ENCODE measurements at places on chromosomes 4 and X. TPM values are rescaled to one million over a fixed set of nuclear protein-coding genes. Genes with fewer than 3 reads are reported as not detected.

FAM184B gene
- 0.39 TPM for polyA plus RNA-seq

GDPD2 gene
- 2.5 TPM for polyA plus RNA-seq

GPR173 gene
- polyA plus RNA-seq: 1.7 TPM

GUCY1B1 gene
- 13.2 TPM for polyA plus RNA-seq

NWD2 gene
- polyA plus RNA-seq: not detected

DMP1 gene
- polyA plus RNA-seq: not detected

HTN3 gene
- not detected for polyA plus RNA-seq

CENPVL2 gene
- not detected for polyA plus RNA-seq

GRIA2 gene
- 0.80 TPM for polyA plus RNA-seq

GRCh38 chr4:145786261-145786660 is 106.3 kb downstream of the C4orf51 start:
- no peak for DNase-seq

- no peak for DNase-seq
These were observed 75.9 kb upstream of the CAMK2D start for GRCh38 chr4:113837397-113837796.

GRCh38 chr4:173413036-173413435 is 14.1 kb upstream of the SCRG1 start:
- no peak for DNase-seq

DNA sequence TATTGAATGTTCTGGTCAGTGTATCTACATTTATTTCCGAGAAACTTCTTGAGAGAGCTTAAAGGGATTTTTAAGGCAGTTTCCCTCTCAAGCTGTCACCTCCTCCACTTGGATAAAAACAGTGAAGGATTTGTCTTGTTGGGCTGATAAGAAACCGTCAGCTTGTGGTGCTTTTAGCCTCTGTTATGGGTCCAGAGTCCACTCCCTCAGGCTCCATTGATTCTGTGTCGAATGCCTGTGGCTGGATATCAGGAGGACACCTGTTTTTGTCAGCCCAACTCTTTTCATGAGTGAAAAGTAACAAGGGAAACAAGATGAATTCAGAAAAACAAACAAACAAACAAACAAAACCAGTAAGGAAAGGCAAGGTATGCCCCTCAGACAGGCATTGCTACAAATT is 12.4 kb downstream of the CLCN4 start:
- DNase-seq: no peak

DNA sequence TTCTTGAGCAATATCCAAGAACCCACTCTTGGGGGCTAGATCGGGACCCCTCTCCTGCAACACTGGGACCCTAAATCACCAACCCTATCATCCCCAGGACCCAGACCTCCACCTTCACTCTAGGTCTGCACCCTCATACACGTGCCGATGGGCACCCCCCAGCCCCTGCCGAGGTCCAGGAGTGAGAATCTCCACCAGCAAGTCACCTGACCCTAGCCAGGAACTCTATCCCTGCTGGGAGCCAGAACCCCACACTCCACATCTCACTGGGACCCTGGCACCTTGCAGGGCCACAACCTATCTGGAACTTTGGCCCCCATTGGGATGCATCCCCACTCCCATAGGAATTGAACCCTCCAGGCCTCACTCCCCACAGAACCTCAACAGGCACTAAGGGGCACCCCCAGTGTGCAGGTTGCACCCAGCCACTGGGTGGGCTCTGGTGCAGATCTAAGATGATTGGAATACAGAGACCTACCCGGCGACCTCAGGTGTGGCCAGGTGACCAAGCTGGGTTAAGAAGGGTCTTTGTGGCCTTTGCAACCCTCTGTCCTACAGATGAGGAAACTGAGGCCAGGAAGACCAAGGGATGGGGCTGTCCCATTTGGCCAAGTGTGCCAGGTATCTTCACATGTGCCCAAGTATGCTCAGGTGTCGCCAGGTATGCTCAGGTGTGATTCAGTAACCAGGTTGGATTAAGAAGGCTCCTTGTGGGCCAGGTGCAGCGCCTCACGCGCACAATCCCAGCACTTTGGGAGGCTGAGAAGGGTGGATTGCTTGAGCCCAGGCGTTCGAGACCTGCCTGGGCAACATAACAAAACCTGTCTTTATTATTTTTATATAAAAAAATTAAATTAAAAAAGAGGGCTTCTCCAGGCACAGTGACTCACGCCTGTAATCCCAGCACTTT is 3.1 kb upstream of the DHRSX start:
- no peak for DNase-seq

- DNase-seq: no peak
These were observed 84.1 kb downstream of the IRF2 start for GRCh38 chr4:184389978-184390900.

DNA sequence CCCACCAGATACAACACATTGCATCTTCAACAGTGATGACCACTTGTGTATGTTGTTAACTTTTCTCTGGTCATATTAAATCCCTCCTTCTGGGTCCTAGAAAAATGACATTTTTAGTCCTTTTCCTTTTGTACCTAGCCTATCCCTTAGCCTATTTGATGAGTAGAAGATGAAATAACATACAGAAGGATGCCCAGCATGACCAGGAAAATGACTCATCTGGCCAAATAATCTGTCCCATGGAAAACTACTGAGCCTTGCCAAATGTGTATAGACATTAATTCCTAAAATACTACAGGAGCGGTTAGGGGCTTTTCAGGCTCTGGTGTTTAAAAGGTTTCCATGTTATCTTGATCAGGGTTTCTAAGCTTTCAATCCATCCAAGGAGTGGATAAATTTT is 129.0 kb upstream of the KCNIP4 start:
- DNase-seq: no peak

- no peak for DNase-seq
These were observed 55.9 kb downstream of the FMR1NB start for GRCh38 chrX:148037020-148037419.

DNA sequence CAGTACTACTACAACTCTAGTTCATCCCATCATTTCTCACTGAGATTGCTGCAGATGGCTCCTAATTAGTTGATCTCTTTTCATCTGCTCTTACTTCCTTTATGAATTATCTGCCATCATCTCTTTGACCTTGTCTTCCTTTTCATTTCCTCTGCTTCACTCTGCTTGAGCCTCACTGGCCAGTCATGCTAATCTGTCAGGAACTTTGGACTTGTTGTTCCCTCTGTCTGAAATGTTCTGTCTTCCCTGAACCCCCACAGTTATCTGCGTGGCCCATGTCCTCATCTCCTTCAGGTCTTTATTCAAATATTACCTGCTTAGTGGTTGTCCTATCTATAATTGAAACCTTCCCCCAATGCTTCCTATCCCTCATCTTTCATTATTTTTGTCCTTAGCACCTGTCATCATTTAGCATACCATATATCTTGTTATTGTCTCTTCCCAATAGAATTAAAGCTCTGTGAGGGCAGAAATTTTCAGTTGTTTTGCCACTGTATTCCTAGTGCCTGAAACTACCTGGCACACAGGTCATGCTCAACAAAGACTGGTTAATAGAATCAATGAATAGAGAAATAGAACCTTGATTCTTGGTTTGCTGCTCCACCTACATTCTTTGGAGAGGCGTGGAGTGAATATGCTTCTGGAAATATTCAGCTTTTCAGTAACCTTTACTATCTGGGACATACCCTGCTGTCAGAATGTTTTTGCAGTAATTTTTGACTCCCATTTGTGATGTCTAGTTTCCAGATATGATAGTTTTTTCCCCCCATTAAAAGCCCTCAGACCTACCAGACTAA is 5.0 kb downstream of the SLC4A4 start:
- no peak for DNase-seq

GRCh38 chr4:71878376-71878775 is 94.5 kb upstream of the GC start:
- DNase-seq: no peak

GRCh38 chr4:96035727-96036126 is 195.8 kb downstream of the PDHA2 start:
- DNase-seq: no peak

- no peak for DNase-seq
These were observed 10.2 kb upstream of the CXCL13 start for GRCh38 chr4:77595364-77595973.

DNA sequence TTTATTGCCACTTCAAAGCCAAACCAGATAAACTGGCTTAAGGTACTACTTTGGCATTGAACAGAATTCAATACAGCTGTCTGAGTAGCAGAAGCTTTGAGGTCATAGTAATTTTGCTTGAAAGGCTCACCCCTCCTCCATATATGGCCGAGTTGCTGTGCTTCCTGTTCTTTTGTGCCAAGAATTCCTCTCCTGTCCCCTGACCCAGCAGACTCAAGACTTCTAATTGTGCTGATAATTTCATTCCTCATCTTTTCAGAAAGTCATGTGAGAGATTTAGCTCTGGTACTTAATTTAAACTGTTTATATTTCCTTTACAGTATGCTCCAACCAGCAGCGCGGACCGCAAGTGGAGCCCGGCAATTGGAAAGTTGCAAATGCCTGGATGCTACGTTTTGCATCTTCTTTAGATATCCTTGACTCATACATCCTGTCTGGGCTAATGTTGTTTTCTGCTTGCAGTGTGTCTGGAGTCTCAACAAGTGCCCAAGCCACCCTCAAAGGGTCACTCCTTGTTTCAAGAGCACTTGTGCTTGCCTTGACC is 373.4 kb downstream of the PDGFC start:
- no peak for DNase-seq

GRCh38 chr4:155530290-155530689 is 136.4 kb upstream of the GUCY1A1 start:
- DNase-seq: no peak

GRCh38 chr4:95462921-95463320 is 85.9 kb downstream of the UNC5C start:
- DNase-seq: no peak

DNA sequence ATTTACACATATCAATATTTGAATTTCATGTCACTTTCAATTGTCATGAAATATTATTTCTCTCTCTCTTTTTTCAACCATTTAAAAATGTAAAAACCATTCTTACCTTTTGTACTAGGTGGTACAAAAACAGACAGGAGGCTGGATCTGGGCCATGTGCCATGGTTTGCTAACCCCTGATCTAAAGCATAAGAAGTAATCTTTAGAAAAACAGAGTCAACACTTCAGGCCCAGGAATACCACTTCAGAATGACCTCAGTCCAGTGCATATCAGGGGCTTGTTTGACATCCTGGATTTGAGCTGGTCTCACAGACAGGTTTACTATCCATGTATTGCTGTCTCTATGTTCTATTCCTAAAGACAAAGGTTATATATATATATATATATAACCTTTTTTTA is 102.5 kb downstream of the DCHS2 start:
- no peak for DNase-seq

- no peak for DNase-seq
These were observed 283.2 kb downstream of the DCHS2 start for GRCh38 chr4:154208424-154208823.

GRCh38 chrX:2693113-2694002 is 2.3 kb downstream of the CD99 start:
- DNase-seq: no peak

GRCh38 chrX:120401301-120401700 is 39.4 kb downstream of the ATP1B4 start:
- no peak for DNase-seq

DNA sequence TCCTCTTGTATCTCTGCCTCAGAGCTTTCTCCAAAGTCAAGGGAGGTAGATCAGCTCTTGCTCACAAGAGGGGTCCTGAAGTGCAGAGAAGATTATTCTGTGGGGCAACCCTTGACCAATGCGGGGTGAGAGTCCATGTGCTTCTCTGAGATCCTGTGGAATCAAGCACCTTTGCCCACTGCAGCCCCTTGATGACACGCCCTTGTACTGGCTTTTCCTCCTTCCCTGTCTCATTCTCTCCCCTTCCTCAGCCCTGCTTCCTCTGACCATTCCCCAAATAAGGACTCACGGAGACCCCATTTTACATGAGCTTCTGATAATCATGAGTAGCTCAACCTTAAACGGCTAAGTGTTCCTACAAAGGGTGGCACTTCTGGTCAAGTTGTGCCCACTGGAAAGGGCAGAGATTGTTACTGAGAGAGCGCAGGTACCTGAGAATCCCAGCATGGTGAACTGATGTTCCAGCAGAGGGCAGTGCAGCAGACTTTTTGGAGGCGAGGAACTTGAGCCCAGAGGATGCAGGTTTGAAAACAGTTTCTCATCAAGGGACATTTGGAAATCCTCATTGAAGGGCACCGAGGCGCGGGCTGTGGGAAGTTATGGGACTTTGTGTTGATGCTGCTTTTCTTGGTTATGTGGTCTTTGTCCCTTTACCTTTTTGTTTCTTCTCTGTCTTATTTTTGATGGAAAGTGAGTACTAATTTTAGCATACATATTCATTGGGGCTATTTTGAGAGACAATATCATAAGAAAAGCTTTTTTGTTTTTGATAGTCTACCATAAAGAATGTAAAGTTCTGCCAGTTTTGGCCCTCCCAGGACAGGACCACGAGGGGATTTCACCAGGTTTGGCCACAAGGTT is 201.3 kb downstream of the RBM46 start:
- peak; percentile 80 for DNase-seq

DNA sequence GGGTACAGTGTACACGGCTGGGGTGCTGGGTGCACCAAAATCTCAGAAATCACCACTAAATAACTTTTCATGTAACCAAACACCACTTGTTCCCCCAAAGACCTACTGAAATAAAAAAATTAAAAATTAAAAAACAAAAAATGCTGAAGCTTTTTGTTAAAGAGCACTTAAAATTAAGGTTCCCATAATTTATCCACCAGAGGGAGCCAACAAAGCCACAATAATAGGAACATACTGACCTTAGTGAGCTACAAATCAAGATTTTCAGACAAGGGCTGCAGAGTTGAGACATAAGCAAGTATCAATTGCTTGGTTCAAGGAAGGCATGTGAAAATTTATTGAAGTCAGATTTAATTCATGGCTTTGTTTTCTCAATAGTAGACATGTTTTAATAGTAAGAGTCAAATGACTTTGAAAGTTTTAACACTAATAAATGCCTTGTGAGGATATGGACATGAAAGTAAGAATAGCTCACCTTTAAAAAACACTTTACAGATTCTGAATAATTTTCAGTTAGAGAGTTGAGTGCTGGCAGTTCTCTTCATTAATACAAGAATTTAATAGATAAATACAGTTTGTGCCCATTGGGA is 43.0 kb upstream of the SCOC start:
- DNase-seq: peak; percentile 53

Data from kidney (tissue), 22 donors.